Activated CD4-positive, alpha-beta T cell treated with anti-CD3 and anti-CD28 coated beads, Interleukin-2, Interleukin-6, amounts not matched to agents 100 ng/mL and 50 ng/mL, durations not matched to agents 16 hours and 8 hours (primary cell): ENCODE measurements at places on chromosomes 16 and 17.

GRCh38 chr17:50356892-50357510 lies 11.1 kb downstream of the XYLT2 start:
- DNase-seq = no peak

DNA sequence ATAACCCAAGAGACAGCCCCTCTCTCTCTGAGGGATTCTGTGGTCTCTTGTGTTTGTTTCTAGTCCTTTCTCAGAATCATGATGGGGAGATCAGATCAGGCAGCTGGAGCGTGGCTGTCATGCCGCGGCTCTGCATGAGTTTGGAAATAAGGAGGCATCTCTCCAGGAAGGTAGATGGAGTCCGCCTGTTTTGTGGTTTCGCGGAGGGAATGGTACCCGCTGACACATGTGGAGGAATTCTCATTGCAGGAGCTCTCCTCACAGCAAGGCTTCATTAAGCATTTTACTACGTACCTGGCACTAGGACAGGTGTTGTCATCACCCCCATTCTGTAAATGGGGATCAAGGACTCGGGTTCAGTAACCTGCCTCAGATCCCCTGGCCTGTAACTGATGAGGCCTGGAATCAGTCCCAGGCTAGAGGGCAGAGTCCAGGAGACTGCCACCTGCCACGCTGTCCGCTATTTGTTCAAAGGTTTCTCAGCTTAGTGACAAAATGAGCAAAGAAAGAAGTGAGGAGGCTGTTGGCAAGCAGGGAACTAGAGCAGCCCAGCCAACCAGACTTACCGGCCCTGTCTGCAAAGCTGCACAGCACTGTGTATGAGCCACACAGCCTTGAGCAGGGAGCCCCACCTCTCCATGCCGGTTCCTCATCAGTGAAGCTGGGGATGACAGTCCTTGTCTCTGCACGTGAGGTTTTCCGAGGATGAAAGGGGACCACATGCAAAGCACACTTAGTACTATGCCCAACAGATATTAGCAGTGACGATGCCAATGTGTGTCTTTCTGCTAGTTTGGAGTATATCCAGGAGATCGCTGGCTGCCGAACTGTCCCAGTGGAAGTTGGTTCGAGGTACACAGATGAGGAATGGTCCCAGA lies 11.0 kb downstream of the KDM8 start:
- DNase-seq = no peak

DNA sequence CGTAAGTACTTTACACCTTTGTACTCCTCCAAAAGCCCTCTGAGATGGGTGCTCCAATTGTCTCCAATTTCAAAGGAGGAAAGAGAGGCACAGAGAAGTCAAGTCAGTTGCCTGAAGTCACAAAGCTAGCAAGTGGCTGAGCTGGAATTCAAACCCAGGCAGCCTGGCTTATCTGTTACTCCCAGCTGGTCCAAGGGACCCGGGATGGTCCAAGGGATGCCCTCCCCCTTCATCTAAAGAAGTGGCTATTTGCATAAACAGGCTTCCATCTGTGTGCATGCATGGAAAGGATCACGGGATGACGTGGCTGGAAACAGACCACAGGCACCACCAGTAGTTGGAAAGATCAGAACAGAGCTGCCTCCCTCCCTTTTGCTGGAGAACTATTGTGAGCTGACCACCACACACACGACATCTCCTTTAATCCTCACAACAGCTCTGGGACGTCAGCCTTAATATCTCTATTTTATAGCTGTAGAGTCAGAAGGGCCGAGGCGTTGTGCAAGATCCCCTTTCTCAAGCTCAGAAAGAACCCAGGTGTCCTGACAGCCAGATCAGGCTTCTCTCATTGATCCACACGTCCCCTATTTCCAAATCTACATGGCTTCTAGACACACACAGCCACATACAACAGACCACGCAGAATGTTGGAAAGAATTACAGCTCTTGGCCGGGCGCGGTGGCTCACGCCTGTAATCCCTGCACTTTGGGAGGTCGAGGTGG lies 10.9 kb upstream of the COL1A1 start:
- DNase-seq = no peak

GRCh38 chr17:45227101-45227925 lies 5.6 kb downstream of the FMNL1 start:
- DNase-seq = peak; percentile 61

- DNase-seq = no peak
These were observed 59.6 kb downstream of the ANKFY1 start for GRCh38 chr17:4204190-4204589.

DNA sequence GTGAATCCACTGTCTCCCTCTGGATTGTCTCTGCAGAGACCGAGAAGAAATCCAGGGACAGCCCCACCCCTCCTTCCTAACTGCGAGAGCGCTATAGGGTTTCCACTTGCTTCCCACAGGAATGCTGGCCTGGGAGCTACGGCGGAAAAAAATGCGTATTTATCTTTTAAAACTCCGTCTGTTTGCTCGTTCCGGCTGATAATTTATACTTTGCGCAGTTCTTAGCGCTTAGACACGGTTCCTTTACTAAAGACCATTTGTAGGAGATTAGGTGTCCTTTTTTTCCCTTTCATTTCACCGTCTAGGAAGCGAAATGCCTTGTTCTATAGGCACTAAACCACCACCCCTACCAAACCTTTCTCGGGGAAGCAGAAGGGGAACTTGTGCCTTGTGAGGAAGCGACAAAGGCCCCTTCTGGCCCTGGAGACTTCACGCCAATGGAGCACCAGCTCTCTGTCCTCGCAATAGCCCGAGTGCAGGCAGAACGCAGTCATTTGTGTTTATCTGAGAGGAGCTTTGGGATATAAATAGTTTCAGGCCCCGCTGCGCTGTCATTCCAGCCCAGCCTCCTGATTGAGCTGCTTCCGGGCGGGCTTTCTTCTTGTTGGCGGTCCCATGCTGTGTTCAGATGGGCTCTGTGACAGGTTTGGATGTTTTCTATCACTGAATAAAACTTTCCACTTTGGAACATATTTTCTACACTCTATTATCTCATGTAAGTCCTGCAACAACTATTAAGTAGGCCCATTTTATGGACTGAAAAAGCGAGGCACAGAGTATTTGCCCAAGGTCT lies 791 bp upstream of the SUPT4H1 start:
- DNase-seq = peak; percentile 53

DNA sequence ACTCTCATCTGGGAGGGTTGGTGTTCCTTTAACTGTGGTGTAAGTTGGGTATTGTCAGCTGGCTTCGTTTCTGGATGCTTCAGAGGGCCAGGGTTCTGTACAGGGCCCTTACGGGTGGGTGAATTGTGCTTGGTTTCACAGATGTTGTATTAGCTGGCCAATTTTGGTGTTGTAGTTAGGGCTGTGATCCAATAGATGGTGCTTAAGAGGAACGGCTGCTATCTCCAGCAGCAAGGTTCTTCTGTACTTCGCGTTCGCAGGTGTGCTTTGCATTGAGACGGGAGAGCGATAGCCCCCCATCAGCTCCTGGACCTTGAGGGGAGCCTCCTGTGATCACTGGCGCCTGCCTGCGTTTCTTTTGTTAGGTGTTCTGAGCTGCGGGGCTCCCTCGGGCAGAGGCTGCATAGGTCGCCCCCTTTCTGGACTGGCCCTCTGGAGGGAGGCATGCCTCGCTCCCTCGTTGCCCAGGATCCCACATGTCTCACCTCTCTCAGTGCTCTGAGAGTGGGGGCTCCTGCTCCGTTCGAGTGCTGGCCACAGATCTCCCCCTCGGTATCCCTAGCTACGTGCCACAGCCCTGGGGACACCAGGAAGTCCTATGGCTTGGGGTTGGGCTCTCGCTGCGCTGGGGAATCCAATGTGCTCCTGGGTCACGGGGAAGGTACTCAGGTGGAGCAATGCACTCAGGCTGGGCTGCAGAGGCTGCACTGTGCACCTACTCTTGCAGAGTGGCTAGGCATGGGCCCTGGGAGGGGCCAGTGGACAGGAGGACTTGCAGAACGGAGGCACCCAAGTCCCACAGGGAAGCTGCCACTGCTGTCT lies 837 bp upstream of the PRDM7 start:
- peak; percentile 56 for DNase-seq

DNA sequence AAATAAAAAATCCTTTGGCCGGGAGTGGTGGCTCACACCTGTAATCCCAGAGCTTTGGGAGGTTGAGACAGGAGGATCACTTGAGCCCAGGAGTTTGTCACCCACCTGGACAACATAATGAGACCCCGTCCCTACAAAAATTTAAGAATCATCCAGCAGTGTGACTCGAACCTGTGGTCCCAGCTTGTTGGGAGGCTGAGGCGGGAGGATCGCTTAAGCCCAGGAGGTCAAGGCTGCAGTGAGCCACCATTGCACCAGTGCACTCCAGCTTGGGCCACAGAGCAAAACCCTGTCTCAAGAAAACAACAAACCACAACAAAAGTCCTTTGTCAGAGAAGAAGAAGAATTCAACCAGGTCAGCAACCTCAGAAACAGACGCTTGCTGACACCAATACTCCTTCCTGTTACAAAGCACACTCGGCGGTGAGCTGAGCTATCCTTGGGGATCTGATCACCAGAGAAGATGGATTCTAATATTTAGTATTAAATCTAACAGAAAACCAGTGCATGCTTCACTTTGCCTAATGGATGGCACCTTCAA lies 12.9 kb upstream of the PVALEF start:
- DNase-seq = no peak

DNA sequence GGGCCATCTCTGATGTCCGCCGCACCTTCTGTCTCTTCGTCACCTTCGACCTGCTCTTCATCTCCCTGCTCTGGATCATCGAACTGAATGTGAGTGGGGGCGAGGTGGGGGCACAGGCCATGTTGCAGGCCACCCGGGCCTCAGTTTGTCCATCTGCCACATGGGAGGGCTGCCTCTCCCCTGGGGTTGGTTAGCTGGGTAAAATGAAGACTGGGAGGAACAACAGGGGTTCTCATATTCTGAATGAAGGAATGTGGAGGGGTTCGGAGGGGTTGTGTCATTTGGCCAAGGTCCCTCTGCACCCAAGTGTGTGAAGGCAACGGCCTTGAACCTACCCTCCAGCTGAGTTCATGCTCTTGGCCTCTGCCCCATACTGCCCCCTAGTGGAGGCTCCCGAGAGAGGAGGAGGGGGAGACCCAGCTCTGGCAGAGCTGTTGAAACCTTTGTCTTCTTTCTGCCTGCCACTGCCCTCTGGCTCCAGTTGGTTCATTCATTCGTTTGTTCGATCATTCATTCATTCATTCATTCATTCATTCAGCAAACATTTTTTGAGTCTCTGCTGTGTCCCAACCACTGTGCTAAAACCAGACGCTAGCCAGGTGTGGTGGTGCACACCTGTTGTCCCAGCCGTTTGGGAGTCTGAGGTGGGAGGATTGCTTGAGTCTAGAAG lies 11.4 kb upstream of the TCAP start:
- DNase-seq = peak; percentile 88

DNA sequence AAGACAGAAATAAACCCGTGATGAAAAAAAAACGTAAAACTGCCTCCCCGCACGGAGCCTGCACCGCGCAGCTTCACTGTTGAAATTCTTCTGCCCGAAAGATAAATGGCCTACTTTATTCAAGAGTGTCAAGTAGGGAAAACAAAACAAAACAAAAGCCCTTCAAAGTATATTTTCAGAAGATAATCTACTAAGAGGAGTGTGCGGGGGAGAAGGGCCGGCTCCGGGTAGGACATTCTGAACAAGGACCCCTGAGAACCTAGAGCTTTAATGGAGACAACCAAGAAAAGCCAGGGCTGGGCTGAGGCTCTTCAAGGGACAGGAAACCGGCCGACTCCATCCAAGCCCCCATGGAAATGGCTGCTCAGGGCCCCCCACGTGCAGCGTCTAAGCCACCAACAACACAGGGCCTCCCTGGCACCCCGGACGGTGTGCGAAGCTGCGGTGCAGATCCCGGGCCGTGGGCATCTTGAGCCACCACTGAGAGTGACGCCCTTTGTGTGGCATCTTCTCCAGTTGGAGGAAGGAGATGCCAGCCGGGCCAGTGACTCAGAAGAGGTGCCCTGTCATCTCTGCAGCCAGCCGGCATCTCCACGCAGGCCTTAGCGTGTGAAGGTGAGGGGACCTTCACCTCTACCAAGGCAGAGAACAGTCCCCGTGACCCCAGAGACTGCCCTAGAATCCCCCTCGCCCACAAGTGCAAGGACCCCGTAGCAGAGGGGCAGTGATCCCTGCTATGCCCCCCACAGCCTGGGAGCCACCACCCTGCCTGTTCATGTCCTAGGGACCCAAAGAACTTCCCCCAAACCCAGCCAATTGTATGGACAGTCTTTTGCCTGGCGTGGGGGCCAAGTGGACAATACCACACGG lies 250.8 kb downstream of the C16orf95 start:
- DNase-seq = no peak

DNA sequence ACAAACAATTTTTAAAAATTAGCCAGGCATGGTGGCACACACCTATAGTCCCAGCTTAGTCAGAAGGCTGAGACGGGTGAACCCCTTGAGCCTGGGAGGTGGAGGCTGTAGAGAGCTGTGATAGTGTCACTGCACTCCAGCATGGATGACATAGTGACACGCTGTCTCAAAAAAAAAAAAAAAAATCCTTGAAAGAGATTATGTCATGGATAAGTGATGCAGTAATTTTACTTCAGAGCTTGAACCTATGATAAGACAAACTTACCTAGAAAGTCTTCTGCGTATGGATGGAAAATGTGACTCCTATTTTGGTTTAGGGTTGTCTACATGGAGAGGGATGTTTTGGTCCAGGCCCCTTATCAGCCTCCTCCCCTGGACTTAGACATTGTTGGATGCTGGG lies 51.8 kb downstream of the ELAC2 start:
- no peak for DNase-seq

DNA sequence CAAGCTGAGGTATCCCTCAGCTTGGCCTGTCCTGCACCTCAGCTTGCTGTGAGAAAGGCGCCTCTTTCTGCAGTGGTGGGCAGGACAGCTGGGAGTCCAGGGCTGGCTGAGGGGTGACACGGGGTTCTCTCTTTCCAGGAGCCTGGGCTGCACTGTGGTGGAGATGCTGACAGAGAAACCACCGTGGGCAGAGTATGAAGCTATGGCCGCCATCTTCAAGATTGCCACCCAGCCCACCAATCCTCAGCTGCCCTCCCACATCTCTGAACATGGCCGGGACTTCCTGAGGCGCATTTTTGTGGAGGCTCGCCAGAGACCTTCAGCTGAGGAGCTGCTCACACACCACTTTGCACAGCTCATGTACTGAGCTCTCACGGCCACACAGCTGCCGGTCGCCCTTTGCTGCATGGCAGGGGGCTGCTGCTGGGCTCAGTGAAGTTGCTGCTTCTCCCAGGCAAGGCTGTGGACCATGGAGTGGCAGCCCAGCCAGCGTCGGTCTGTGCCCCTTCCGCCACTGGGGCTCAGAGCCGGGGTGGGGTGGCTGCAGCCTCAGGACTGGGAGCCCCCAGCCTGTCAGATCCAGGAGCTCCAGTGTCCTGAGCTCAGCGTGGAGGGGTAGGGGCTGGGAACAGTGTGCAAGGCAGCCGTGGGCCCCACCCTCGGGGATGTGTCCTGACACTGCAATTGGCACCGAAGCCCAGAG lies 6.4 kb downstream of the LIMD2 start:
- no peak for DNase-seq

DNA sequence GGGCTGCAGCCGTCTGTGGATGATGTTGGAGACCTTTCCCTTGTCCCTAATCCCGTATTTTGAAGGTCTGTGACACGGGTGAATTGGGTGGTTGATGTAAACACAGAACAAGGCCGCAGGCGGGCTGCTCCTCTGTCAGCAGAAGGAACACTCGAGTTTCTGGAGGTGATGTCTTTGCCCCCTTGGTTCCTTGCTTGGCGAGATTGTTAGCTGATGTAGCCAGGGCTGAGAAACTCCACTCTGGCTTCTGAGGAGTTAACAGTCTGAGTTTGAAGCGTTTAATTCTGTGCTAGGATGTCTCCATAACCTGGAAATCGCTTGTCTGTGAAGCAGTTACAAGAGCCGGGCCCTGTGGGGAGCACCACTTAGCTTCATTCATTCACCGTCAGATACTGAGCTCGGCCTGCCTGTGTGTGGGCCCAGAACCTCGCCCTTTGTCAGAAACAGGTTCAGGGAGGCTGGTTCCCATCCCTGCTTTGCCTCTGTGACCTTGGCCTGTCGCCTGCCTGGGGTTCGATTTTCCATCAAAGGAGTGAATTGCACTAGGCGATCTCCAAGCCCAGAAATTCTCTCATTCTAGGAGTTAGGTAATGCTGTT lies 1.3 kb downstream of the MAPK8IP3 start:
- peak; percentile 22 for DNase-seq
